CD4-positive, alpha-beta T cell treated with Interleukin-6 for 4 hours (primary cell): ENCODE measurements at places on chromosomes 5 and 9.

DNA sequence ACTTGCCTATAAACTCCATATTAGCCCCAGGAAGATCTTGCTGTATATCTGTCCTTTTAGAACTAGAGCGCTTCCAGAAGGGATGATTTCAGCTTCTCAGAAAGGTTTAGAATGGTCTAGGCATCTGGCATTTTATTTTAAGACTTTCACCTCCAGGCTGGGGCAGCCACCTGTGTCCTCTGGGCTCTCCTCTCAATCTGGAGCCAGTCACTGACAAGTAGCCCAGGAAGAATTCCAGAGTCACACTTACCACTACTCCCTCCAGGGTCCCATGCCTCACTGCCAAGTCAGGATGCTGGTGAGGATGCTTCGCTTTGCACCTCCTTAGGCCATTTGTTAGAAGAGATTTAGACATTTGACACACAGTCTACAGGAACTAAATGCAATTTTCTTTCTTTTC is 20.8 kb downstream of the B4GALT1 start:
- DNase-seq = no peak

DNA sequence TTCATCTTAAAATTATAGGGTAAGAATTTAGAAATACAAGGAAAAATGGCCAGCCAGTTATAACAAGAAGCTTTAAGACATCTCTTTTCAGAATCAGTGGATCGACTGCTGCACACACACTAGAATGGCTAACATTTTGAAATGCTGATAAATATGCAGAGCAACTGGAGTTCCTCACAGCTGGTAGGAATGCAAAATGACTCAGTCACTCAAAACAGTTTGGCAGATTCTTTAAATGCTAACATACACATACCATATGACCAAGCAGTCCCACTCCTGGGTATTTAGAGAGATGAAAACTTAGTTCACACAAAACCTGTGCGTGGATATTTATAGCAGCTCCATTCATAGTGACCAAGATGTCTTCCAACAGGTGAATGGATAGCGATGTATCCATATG is 23.2 kb upstream of the PSAT1 start:
- DNase-seq = no peak

DNA sequence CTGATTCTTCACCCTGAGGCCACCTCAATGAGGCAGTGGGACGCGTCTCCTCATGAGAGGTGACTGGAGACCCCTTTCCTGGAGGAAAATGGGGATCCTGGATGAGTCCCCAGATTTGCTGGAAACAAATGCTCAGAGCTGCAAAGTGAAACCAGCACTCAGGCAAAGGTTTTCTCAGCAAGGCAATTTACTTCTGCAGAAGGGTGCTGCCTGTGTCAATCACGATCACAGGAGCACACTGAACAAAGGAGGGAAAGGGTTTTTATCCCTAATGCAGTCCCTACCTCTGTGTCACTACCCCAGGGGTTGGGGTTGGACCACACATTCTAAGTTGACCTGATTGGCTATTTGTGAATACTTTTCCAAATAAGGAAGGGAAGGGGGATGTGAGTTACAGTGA is 69.9 kb upstream of the CDK20 start:
- DNase-seq = no peak

DNA sequence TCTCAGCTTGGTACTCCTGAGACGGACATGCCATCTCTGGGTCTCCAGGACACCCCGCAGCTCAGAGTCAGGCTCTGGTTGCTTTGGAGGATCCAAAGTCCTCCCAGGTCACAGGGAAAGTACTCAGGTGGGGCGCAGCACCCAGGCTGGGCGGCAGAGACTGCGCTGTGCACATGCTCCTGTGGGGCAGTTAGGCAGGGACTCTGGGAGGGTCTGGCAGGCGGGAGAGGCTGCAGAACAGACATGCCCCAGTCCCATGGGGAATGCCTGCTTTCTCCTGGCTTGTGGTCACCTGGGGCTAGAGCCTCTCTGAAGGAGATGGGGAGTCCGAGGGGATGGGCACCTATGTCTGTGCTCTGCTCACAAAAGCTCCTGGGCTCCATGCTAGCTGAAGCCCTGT is 45.3 kb upstream of the ITGA2 start:
- DNase-seq = no peak

GRCh38 chr9:4417578-4418325 is 72.5 kb upstream of the SLC1A1 start:
- DNase-seq = no peak

DNA sequence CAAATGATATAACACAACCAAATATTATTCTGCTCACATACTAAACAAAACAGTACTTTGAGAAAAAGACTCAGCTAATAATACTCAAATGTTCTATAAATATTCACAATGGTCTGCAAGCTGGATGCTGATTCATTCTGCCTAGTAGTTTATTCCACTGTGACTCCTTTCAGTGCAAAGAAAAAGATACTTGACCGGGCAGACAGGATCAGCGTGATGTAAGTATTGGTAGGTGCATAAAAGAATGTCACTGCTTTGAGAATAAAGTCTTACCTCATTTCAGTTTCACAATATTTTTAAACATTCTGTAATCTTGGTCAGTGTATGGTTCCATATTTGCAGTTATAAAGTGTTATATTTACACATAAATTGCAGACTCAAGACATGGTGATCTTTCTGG is 223.0 kb upstream of the NUDT12 start:
- no peak for DNase-seq

DNA sequence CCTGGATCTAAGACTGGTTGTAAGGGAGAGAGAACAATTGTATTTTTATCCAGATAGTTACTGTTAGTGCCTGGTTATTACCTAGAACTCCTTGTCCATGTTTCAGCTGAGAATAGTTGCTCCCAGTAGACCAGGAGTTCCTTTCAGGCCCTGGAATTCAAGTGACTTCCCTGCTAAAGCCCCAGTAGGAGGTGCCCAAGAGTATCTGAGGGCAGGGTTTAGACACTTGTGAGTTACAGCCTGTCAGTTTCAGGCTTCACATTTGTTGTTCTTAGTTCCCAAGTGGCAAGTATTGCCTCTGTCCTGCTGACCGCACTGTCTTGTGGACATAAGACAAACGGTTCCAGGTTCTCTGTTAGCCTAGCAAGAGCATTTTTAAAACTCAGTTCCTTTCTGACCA is 743.9 kb upstream of the SEMA6A start:
- no peak for DNase-seq

DNA sequence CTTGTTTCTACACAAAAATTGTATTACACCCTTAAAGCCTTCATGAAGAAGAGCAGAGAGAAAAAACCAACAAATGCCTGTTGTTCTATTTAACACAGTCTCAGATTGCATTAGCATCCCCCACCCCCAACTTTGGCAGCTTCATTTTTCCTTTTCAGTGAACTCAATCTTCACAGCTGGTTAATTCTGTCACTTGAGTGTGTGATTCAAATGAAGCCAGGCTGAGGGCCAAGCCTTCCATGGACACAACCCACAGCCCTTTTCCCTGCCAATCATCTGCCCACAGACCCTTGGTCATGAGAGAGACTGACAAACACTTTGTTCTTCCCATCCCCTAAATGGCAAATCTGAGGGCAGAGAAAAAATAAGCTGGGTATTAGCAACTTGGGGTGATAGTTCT is 217.5 kb upstream of the NMUR2 start:
- DNase-seq = no peak

- peak; percentile 37 for DNase-seq
Observed at GRCh38 chr9:137458194-137459151, 661 bp downstream of the NSMF start.

DNA sequence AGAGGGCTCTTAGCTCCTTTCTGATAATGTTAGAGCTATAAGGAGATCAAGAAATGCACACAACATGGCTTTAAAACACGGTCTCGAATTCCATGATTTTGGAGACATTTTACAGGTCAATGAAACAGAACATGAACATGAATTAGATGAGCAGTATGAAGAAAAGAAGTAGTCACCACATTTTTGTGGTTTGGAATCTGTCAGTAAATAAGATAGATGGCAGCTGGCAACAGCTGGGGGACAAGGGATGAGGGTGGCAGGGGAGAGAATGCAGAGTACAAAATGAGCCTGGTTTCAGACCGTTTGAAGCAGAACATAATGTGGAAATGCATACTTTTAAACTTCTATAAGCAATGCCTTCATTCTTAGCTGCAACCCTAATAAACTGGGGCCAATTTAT is 107.1 kb downstream of the OXCT1 start:
- DNase-seq = no peak
